ENCODE measurements at places on chromosomes 5 and 9. TPM values are rescaled to one million over a fixed set of nuclear protein-coding genes. Genes with fewer than 3 reads are reported as not detected.

DNA sequence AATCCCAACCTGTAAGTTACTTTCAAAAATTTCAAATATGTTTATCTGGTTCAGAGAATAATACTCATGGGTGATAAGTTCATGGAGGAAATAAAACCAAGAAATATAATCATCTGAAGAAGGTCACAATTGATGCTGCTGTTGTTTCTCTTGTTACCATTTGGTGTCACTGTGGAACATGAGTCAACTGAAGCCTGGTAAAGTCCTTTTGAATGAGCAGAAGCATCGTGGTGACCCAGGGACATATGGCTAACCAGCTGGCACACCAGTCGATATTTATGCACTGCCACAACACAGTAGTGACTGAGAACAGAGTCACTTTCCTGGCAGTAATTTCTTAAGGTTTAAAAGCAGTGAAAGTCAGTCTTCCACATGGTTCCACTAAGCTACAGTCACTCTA, 612.9 kb upstream of the TLE4 start:
- H3K4me3 ChIP-seq: no peak overlapping the region
- no peaks in the 10 kb centered on the region for H3K27me3 ChIP-seq
- DNase-seq: no peak
- H3K4me1 ChIP-seq: no peaks in the 10 kb centered on the region
- no peaks in the 10 kb centered on the region for H3K36me3 ChIP-seq

GRCh38 chr5:143898381-143898780, 86.4 kb downstream of the HMHB1 start:
- H3K27ac ChIP-seq: peak overlapping the region; percentile 8
- H3K4me3 ChIP-seq: peak overlapping the region; percentile 6
- no peaks in the 10 kb centered on the region for H3K36me3 ChIP-seq
- H3K27me3 ChIP-seq: peaks cover 1% of the 10 kb centered on the region
- peaks cover 28% of the 10 kb centered on the region for H3K4me1 ChIP-seq

Gene SEMA5A
- total RNA-seq: 0.62 TPM

DNA sequence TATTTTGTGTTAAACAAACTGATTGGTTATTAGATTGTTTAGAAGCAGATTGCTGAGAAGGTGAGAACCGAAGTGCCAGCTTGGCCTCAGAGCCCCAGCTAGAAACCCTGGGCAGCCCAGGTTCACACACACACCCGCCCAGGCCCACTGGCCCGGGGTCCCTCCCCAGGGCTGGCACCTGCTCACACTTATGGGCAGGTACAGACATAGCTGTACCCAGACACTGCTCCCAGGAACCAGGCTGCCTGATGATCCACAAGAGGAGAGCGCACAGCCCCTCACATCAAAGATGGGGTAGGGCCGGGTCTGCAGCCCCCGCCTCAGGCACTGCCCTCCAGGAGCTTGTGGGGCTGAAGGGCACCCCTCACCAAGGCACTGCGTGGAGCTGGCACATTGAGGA, 33.2 kb downstream of the HK3 start:
- no peak overlapping the region for H3K4me3 ChIP-seq
- no peaks in the 10 kb centered on the region for H3K36me3 ChIP-seq
- no peak overlapping the region for H3K27ac ChIP-seq
- DNase-seq: no peak
- peaks cover 21% of the 10 kb centered on the region for H3K27me3 ChIP-seq
- peaks cover 1% of the 10 kb centered on the region for H3K4me1 ChIP-seq

Gene ADAMTS19
- not detected for total RNA-seq

Gene SARDH
- total RNA-seq: 1.1 TPM

DNA sequence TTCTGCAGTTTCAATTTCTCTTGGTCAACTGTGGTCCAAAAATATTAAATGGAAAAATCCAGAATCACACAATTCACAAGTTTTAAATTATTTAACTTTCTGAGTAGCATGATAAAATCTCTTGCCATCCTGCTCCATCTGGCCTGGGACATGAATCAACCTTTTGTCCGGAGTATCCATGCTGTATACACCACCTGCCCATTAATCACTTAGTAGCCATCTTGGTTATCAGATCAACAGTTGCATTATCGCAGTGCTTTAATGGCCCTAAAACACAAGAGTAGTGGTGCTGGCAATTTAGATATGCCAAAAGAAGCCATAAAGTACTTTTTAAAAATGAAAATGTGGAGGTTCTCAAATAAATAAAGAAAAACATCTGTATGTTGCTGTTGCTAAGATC, 25.3 kb downstream of the EFCAB9 start:
- H3K27me3 ChIP-seq: peaks cover 13% of the 10 kb centered on the region
- peaks cover 15% of the 10 kb centered on the region for H3K4me1 ChIP-seq
- DNase-seq: no peak
- H3K36me3 ChIP-seq: peaks cover 49% of the 10 kb centered on the region
- H3K4me3 ChIP-seq: no peak overlapping the region
- H3K27ac ChIP-seq: no peak overlapping the region

- H3K4me1 ChIP-seq: no peaks in the 10 kb centered on the region
- H3K4me3 ChIP-seq: no peak overlapping the region
- H3K27me3 ChIP-seq: no peaks in the 10 kb centered on the region
- no peaks in the 10 kb centered on the region for H3K36me3 ChIP-seq
These were observed 440.5 kb upstream of the ZNF608 start for GRCh38 chr5:125186911-125187375.

- peak overlapping the region; percentile 42 for H3K27ac ChIP-seq
- no peak overlapping the region for H3K4me3 ChIP-seq
- peaks cover 26% of the 10 kb centered on the region for H3K36me3 ChIP-seq
- no peaks in the 10 kb centered on the region for H3K27me3 ChIP-seq
These were observed 5.5 kb downstream of the MAN2A1 start for GRCh38 chr5:109695005-109695926.

Gene LCN1
- total RNA-seq: not detected

Gene OR1Q1
- total RNA-seq: not detected

- no peaks in the 10 kb centered on the region for H3K4me1 ChIP-seq
- H3K27ac ChIP-seq: no peak overlapping the region
- DNase-seq: no peak
- H3K36me3 ChIP-seq: no peaks in the 10 kb centered on the region
These were observed 509.2 kb upstream of the CHD1 start for GRCh38 chr5:99437986-99438385.

DNA sequence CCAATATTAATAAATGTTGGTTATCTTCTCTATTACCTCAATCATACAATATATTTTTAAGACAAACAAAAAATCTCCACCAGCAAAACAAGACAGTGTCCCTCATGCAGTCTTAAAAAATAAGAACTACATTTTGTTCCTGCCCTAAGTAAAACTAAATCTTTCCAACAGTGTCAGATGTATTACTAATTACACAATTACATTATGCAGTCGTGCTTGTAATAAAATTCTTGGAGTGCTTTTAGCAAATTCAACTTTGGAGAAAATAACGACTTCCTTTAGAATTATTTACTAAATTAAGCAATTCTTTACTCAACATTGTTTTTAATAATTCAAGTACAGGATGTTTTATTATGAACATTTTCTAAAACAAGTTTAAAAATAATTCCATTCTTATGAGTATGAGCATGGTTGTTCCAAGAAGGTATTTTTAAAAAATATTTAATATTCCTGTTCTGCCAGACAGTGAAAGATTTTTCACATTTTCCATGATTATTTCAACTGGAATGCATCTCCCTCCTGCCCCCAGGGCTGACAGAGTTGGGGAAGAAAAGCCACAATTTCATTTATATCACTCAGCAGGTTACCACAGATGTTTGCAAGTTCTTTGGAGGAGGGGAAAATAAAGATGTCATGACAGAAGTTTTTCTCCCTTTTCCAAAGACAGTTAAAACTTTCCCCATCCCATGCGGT, 137.9 kb downstream of the FAM114A2 start:
- no peaks in the 10 kb centered on the region for H3K4me1 ChIP-seq
- H3K36me3 ChIP-seq: no peaks in the 10 kb centered on the region
- H3K27me3 ChIP-seq: no peaks in the 10 kb centered on the region
- no peak for DNase-seq
- H3K27ac ChIP-seq: no peak overlapping the region

- H3K27me3 ChIP-seq: no peaks in the 10 kb centered on the region
- H3K4me3 ChIP-seq: no peak overlapping the region
- H3K4me1 ChIP-seq: peaks cover 7% of the 10 kb centered on the region
These were observed 18.8 kb downstream of the SRD5A1 start for GRCh38 chr5:6652025-6652424.

Gene KIAA0825
- total RNA-seq: 0.62 TPM

- no peak for DNase-seq
- peaks cover 10% of the 10 kb centered on the region for H3K27me3 ChIP-seq
- no peak overlapping the region for H3K4me3 ChIP-seq
- no peaks in the 10 kb centered on the region for H3K4me1 ChIP-seq
- H3K27ac ChIP-seq: no peak overlapping the region
These were observed 76.0 kb upstream of the PIP5K1B start for GRCh38 chr9:68629042-68629441.

- no peaks in the 10 kb centered on the region for H3K27me3 ChIP-seq
- no peaks in the 10 kb centered on the region for H3K4me1 ChIP-seq
- DNase-seq: no peak
- no peak overlapping the region for H3K27ac ChIP-seq
- H3K4me3 ChIP-seq: no peak overlapping the region
These were observed 235.1 kb upstream of the ADAMTSL1 start for GRCh38 chr9:18238752-18239447.

Gene KIAA1958
- 10.7 TPM for total RNA-seq

Gene GRM6
- not detected for total RNA-seq

- H3K27ac ChIP-seq: no peak overlapping the region
- no peak for DNase-seq
- H3K27me3 ChIP-seq: peaks cover 35% of the 10 kb centered on the region
- H3K4me3 ChIP-seq: no peak overlapping the region
- H3K36me3 ChIP-seq: no peaks in the 10 kb centered on the region
These were observed 3.0 kb downstream of the GOLM1 start for GRCh38 chr9:86096386-86096785.

DNA sequence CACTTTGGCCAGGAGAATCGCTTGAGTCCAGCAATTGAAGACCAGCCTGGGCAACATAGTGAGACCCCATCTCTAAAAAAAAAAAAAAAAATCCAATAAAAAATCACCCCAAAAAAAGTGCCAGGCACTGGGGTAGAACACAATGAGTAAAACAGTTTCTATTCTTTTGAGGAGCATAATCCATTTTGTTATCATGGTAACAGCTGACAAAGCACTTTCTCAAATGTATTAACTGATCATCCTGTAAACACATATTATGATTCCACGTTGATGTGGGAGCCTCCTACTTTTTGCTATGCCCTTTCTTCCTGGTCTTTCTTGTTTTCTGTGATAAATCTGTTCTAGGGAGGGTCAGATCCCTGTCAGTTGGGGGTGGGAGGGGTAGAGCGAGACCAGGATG, 20.7 kb upstream of the FAM13B start:
- no peak overlapping the region for H3K4me3 ChIP-seq
- no peak for DNase-seq
- H3K4me1 ChIP-seq: peaks cover 16% of the 10 kb centered on the region
- H3K36me3 ChIP-seq: no peaks in the 10 kb centered on the region

- H3K4me3 ChIP-seq: no peak overlapping the region
- H3K4me1 ChIP-seq: no peaks in the 10 kb centered on the region
- no peak overlapping the region for H3K27ac ChIP-seq
- H3K36me3 ChIP-seq: no peaks in the 10 kb centered on the region
- DNase-seq: no peak
These were observed 69.7 kb downstream of the EFNA5 start for GRCh38 chr5:107601076-107601475.

- no peak overlapping the region for H3K27ac ChIP-seq
- no peaks in the 10 kb centered on the region for H3K4me1 ChIP-seq
- no peaks in the 10 kb centered on the region for H3K27me3 ChIP-seq
- no peak for DNase-seq
- no peak overlapping the region for H3K4me3 ChIP-seq
These were observed 176.0 kb downstream of the MED10 start for GRCh38 chr5:6202149-6202967.

- no peaks in the 10 kb centered on the region for H3K4me1 ChIP-seq
- H3K27me3 ChIP-seq: peaks cover 9% of the 10 kb centered on the region
- no peak overlapping the region for H3K27ac ChIP-seq
- H3K4me3 ChIP-seq: no peak overlapping the region
These were observed 2.2 kb downstream of the SGCD start for GRCh38 chr5:156329171-156329611.

DNA sequence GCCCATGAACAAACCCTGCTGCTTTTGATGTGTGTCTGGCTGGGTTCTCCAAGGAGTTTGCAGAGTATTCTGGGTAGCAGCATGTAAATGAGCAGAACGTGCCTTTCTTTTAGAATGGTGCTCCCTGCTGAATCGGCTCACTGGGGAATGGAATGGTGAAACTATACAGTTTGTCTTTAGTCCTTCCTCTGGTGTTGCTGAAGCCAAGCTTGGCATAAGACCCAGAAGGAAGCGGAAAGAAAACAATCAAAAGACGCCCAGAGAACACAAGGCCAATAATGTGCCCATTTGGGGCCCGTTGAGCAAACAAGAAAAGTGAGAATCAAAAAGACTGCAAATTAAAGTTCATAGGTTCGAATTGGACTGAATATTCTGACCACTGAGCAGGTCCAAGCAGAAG, 60.1 kb downstream of the MVB12B start:
- no peak overlapping the region for H3K27ac ChIP-seq
- peaks cover 33% of the 10 kb centered on the region for H3K27me3 ChIP-seq
- peaks cover 11% of the 10 kb centered on the region for H3K4me1 ChIP-seq
- H3K36me3 ChIP-seq: no peaks in the 10 kb centered on the region
- H3K4me3 ChIP-seq: no peak overlapping the region

Gene PCA3
- not detected for total RNA-seq

GRCh38 chr5:155504606-155505005, 491.1 kb downstream of the KIF4B start:
- no peak overlapping the region for H3K27ac ChIP-seq
- H3K36me3 ChIP-seq: no peaks in the 10 kb centered on the region
- no peaks in the 10 kb centered on the region for H3K27me3 ChIP-seq
- DNase-seq: no peak

- no peak for DNase-seq
- H3K27me3 ChIP-seq: peaks cover 2% of the 10 kb centered on the region
- H3K4me3 ChIP-seq: no peak overlapping the region
- no peak overlapping the region for H3K27ac ChIP-seq
These were observed 241.8 kb downstream of the GAS1 start for GRCh38 chr9:86705490-86705889.

GRCh38 chr9:37667706-37668105, 17.0 kb downstream of the FRMPD1 start:
- no peaks in the 10 kb centered on the region for H3K36me3 ChIP-seq
- no peak overlapping the region for H3K4me3 ChIP-seq
- no peak overlapping the region for H3K27ac ChIP-seq

Gene KDM3B
- 52.8 TPM for total RNA-seq

All from activated T-helper 2 cell treated with anti-CD3 and anti-CD28 coated beads, Interferon-gamma antibody, Interleukin-2, Interleukin-4, amounts not matched to agents 10 μg/mL and 5 μg/mL and 100 μg/mL, durations not matched to agents 14 hours and 24 hours and 36 hours (primary cell).